ENCODE measurements at places on chromosomes 1 and 21.

GRCh38 chr1:6868660-6869380, 83.6 kb downstream of the CAMTA1 start:
- no peak for DNase-seq

GRCh38 chr1:168084396-168085231, 52.1 kb downstream of the GPR161 start:
- DNase-seq, result peak; percentile 42

- no peak for DNase-seq
These were observed 2.1 kb downstream of the KIF1B start for GRCh38 chr1:10212476-10212875.

- peak; percentile 85 for DNase-seq
These were observed 20.8 kb downstream of the ATP5PO start for GRCh38 chr21:33894736-33895288.

GRCh38 chr21:35350965-35351364, 301.9 kb upstream of the RUNX1 start:
- DNase-seq, result no peak

GRCh38 chr21:30962013-30962412, 76.3 kb downstream of the KRTAP19-8 start:
- no peak for DNase-seq

Measured in kidney tubule cell (primary cell).